ENCODE measurements at places on chromosomes 4 and X. TPM values are rescaled to one million over a fixed set of nuclear protein-coding genes. Genes with fewer than 3 reads are reported as not detected.

Gene USP27X
- 2.8 TPM for total RNA-seq

Gene NEUROG2
- not detected for total RNA-seq

Gene SPANXN3
- total RNA-seq: not detected

Gene WDR13
- 38.2 TPM for total RNA-seq

Gene POF1B
- 0.21 TPM for total RNA-seq

Gene GAGE12F
- total RNA-seq: not detected

Gene EMD
- 39.3 TPM for total RNA-seq

Gene PDE6B
- 10.4 TPM for total RNA-seq

Gene CFAP47
- total RNA-seq: 0.10 TPM

Gene GAGE12J
- not detected for total RNA-seq

Gene MAOB
- total RNA-seq: 0.10 TPM
